ENCODE measurements at places on chromosomes 3 and 15. TPM values are rescaled to one million over a fixed set of nuclear protein-coding genes. Genes with fewer than 3 reads are reported as not detected.

The SLC22A14 gene
- 0.86 TPM for total RNA-seq

The ITGA11 gene
- total RNA-seq, result 159 TPM

The CCDC39 gene
- total RNA-seq, result under 0.01 TPM

The NOX5 gene
- total RNA-seq, result 0.64 TPM

The SERPINI1 gene
- total RNA-seq, result 2.6 TPM

The IL17RB gene
- 0.32 TPM for total RNA-seq

The CSTA gene
- total RNA-seq, result not detected

The UBA7 gene
- 48.0 TPM for total RNA-seq

The THSD4 gene
- total RNA-seq, result 76.4 TPM

All from fibroblast of villous mesenchyme (primary cell).